ENCODE measurements at places on chromosomes 1 and 21.

GRCh38 chr1:182607566-182607965, 3.4 kb upstream of the RGS16 start:
- no peak for DNase-seq

- no peak for DNase-seq
These were observed 3.6 kb upstream of the GNB1 start for GRCh38 chr1:1894354-1895059.

- DNase-seq = no peak
These were observed 202.4 kb upstream of the L1TD1 start for GRCh38 chr1:61992257-61992656.

DNA sequence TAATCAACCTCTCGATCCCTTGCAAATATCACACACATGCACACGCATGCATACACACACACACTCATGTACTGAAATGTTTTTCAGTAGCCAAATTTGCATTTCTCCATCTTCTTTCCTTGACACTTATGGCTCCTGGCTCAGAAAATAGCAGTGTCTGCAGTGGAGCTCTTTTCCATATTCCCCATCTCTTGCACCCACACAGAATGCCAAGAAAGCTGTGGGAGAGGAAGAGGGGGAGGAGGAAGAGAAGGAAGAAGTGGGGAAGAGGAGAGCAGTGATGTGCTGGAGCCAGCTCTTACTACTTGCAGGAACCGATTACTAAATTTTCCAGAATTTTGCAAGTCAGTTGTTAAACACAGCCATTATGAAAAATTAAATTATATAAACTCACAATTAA, 9.9 kb downstream of the OPTC start:
- no peak for DNase-seq

DNA sequence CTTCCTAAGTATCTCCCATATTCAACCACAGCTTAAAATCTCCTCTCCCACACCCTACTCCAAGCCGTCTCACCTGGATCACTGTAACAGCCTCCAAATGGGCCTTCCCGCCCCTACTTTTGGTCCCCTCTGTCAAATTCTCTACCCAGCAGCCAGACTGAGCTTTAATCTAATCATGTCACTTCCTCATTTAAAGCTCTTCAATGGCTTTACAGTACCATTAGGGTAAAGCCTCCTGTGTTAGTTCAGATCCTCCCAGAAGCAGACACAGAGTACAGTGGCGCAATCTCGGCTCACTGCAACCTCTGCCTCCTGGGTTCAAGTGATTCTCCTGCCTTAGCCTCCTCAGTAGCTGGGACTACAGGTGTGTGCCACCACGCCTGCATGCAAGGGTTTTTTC, 46.8 kb upstream of the PSEN2 start:
- DNase-seq = no peak

GRCh38 chr1:41368801-41369200, 7.6 kb downstream of the FOXO6 start:
- no peak for DNase-seq

DNA sequence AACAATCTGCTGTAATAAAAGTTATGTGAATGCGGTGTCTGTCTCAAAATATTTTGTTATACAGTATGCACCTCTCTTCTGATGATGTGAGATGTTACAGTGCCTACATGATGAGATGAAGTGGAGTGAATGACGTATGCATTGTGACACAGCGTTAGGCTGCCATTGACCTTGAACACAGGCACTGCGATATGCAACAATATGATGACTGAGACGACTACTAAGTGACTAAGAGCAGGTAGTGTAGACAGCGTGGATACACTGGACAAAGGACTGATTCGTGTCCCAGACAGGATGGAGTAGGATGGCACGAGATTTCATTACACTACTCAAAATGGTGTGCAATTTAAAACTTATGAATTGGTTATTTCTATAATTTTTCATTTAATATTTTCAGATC, 8.4 kb downstream of the SGIP1 start:
- no peak for DNase-seq

DNA sequence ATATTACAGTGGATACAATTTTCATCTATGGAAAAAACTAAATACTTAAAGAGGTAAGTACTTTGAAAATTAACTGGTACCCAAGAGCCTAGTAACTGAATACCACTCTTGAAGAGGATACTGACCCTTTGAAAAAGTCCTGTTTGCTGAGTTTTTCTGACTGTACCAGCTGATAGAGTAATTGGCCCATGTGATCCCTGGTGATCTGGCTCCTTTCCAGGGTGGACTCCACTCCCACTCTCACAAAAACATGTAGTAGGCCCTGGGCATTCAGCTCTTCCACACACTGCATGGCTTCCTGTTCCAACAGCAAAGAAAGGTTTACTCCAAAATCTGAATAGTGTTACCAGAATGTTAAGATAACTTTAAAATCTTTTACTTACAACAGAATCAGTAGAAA, 53.6 kb upstream of the HP1BP3 start:
- no peak for DNase-seq

GRCh38 chr1:9135073-9135836, 6.4 kb upstream of the GPR157 start:
- no peak for DNase-seq

DNA sequence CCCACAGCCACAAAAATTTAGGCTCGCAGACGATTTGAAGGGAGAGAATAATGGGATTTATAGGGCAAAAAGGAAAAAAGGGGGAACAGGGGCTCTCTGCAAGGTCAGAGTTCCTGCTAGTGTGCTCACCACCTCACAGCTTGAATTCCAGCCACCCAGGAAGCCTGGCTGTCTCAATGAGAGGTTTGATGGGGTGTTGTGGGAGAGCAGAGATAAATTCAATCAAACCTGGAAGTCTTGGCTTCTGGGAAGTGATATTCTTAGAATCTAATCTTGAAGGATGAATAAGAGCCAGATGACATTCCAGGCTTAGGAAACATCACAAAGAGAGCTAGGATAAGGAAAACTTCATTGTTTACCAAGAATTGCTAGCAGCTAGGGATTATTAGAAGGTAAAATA, 47.4 kb upstream of the C21orf91 start:
- DNase-seq = no peak

- DNase-seq = no peak
These were observed 34.4 kb downstream of the STX6 start for GRCh38 chr1:180988253-180988752.

DNA sequence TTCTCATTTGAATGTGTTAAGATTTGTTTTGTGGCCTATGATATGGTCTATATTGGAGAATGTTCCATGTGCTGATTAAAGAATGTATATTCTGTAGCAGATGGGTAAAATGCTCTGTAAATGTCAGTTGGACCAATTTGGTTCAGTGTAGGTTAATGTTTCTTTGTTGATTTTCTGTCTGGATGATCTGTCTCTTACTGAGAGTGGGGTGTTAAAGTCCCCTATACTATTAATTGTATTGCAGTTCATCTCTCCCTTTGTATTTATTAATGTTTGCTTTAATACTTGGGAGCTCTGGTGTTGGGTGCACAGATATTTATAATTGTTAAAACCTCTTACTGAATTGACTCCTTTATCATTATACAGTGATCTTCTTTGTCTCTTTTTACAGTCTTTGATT, 584.5 kb downstream of the NUF2 start:
- no peak for DNase-seq

- peak; percentile 41 for DNase-seq
These were observed 579 bp upstream of the TENT5C start for GRCh38 chr1:117605164-117605773.

DNA sequence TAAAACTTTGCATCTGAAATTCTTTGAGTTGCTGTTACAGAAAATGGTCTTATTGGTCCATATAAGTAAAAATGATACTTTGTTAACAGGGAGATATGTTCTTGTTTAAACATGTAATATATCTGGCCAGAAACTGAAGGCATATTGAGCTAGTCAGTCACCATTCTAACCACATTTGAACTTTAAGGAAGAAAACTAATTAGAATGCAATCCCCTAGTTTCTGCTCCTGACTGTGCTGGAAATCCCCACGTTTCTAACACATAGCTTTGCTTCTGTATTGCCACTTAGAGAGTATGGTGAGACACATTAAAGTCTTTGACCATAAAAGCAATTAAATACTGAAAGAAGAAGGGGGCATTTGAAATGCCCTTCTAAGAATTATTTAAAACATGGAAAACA, 32.1 kb upstream of the HIVEP3 start:
- no peak for DNase-seq

GRCh38 chr1:54045496-54045895, 7.5 kb downstream of the TMEM59 start:
- DNase-seq = no peak

DNA sequence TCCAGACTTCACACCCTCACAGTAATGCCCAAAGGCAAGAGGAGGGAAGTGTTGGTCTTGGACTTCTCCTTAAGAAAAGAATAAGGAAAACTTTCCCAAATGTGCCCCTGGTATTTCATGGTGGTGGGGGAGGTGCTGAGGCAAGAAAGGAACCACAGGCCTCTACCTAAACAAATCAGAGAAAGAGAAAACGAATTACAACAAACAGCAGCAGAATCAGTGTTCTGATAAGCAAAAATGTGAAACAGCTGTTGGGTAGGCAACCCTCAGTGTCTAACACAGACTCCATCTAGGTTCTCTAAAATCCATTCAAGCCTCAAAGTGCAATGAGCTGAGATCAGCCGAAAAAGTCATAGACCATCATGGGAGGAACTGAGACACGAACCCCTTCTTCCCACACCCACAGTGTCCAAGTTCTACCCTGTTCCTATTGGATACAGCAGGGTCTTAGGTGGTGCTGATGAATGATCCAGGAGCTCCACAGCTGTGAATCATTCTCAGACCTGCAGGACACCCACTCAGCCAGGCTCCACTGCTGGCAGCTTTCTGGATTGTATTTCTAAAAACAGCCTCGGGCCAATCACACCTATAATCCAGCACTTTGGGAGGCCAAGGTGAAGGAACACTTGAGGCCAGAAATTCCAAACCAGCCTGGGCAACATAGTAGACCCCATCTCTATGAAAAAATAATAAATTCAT, 149.1 kb downstream of the PLPP3 start:
- no peak for DNase-seq

DNA sequence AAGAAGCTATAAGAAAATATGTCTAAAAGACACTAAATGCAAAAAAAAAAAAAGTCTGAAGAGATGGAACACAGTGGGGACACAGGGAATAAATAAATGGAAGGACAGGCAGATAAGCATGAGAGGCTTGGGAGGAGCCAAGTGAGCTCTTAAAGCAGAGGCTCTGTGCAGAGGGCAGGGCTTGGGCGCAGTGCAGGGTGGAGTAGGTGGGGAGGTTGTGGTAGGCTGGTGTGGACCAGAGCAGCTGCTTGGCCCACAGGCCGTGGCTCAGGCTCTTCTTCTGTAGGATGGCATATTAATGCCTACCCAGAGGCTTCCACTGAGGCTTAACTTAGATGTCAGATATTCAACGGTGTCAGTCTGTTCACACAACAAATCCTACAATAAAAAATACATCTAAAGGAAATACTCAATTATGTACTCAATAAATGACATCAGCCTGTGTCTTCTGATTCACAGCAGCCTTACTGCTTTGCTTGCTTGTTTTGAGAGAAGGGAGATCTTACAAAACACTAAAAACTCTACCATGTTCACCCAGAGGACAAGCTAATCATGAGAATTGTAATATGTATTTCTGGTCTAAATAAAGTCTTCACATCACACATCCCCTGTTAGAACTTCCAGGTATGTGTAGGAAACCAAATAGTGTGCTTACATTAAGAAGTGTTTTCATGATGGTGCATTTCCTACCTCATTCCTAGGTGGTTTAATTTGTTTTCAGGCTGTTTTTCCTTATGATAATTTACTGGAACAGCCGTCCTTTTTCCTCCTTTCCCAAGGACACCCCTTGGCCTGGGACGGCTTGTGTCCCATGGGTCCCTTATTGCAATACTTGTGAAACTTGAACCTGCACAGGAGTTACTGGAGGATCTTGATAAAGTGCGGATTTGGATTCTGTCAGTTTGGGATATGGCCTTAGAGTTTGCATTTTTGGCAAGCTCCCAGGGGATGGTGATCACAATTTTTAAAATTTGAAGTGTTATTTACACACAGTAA, 24.9 kb downstream of the DIP2A start:
- peak; percentile 18 for DNase-seq

- no peak for DNase-seq
These were observed 119.8 kb upstream of the IRF2BP2 start for GRCh38 chr1:234729561-234730474.

GRCh38 chr1:234655328-234656069, 45.5 kb upstream of the IRF2BP2 start:
- no peak for DNase-seq

GRCh38 chr1:87872692-87873091, 544.0 kb downstream of the LMO4 start:
- no peak for DNase-seq

GRCh38 chr1:4219826-4220225, 319.8 kb upstream of the C1orf174 start:
- no peak for DNase-seq

DNA sequence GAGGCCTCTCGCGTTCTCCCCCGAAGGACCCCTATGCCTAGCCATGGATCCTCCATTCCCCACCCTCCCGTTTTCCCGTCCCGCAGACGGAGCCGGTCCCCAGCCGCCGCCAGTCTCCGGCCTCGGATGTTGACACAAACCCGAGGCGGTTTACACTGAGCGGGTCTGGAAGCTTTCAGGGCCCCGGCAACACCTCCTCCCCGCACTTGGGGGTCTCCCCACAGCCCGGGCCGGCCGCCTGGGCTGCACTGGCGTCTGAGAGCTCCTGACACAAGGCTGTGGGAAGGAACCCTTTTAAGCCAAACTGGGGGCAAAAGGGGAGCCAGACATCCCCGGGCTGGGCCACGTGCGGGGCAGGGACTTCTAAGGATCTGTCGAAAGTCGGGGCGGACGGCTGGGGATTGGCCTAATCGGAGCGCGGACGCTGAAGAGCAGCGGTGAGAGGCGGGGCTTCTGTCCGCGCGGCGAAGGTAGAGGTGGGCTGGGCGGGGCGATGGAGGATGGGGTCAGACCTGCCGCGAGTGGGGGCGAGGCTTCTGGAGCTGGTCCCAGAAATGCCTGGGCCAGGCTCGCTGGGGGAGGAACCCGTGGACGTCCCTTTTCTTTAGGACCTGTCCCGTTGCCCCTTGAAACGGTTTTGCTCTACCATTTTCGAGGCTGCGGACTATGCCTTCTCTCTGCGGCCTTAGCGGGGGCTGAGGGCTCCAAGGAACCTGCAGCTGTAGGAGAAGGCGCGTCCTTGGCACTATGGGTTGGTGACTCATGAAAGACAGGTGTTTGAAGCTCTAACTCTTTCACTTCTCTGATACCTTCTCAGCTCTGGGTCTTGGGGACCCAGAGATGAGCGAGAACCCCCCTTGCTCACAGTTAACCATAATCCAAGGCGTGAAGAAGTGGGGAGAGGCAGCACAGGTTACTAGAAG, 1.2 kb upstream of the HPCAL4 start:
- no peak for DNase-seq

DNA sequence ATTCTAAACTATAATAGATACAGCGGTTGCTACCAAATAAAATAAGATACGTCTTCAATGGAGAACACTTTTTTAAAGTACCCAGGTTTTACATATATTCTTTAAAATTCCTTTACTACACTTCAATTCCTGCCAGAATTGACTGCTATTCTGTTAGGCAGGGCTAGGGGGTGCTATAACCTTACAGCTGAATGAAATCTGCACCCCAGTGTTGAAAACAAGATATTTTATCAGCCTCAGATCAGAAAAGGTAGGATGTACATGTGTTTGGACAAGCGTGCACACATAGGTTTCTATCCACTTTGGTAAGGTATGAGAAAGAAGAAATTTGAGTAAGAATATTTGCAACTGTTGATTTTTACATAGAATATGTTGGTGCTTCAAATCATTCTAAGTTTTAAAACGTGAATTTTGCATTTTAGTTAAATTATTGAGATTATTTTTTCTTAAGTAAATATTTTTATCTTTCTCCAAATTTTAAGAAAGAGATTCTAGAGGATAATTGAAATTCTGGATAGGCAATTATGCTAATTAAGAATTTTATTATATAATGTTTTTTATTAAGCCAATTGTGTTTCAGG, 490.8 kb upstream of the ADGRL4 start:
- DNase-seq = peak; percentile 19

- DNase-seq = no peak
These were observed 926 bp upstream of the DFFA start for GRCh38 chr1:10473145-10473765.

All from stromal cell of bone marrow (primary cell).